ENCODE measurements at places on chromosomes 2 and 18. TPM values are rescaled to one million over a fixed set of nuclear protein-coding genes. Genes with fewer than 3 reads are reported as not detected.

Gene LIPG
- polyA plus RNA-seq, result 1.0 TPM

Gene ABHD1
- polyA plus RNA-seq, result 0.79 TPM

Gene DNAJC5G
- not detected for polyA plus RNA-seq

Gene CNDP1
- 0.12 TPM for polyA plus RNA-seq

Gene ERBB4
- 0.11 TPM for polyA plus RNA-seq

Gene VSNL1
- 1.9 TPM for polyA plus RNA-seq

Gene FBLN7
- 7.1 TPM for polyA plus RNA-seq

Gene REG1B
- polyA plus RNA-seq, result 17.0 TPM

Gene TMEFF2
- polyA plus RNA-seq, result 0.03 TPM

Gene TMEM163
- 36.4 TPM for polyA plus RNA-seq

Gene TRIM54
- 0.03 TPM for polyA plus RNA-seq

Gene DSEL
- polyA plus RNA-seq, result 1.0 TPM

Gene CDCA7
- 0.59 TPM for polyA plus RNA-seq

Gene ACMSD
- not detected for polyA plus RNA-seq

Gene RAB6C
- polyA plus RNA-seq, result 0.06 TPM

Gene CEP192
- polyA plus RNA-seq, result 6.5 TPM

Gene DNAH7
- polyA plus RNA-seq, result not detected

Gene INHBB
- 10.6 TPM for polyA plus RNA-seq

Gene MAP3K19
- not detected for polyA plus RNA-seq

Gene MARCHF4
- polyA plus RNA-seq, result 0.25 TPM

Gene MFSD6
- 10.4 TPM for polyA plus RNA-seq

Gene PPP1R1C
- 0.45 TPM for polyA plus RNA-seq

Gene PLCD4
- 0.68 TPM for polyA plus RNA-seq

Gene HAAO
- 10.9 TPM for polyA plus RNA-seq

Gene OSBPL1A
- polyA plus RNA-seq, result 49.5 TPM

Gene POTEI
- polyA plus RNA-seq, result not detected

Gene CRACDL
- 3.6 TPM for polyA plus RNA-seq

Gene GNAL
- polyA plus RNA-seq, result 1.2 TPM

Gene DNAH6
- 0.35 TPM for polyA plus RNA-seq

Gene MGAT4A
- 12.7 TPM for polyA plus RNA-seq

Gene VWA3B
- not detected for polyA plus RNA-seq

Gene WDR43
- 10.1 TPM for polyA plus RNA-seq

Gene KHK
- polyA plus RNA-seq, result 1.8 TPM

Gene CYBRD1
- 79.3 TPM for polyA plus RNA-seq

Gene IL36B
- polyA plus RNA-seq, result not detected

Gene CAPN13
- polyA plus RNA-seq, result 0.11 TPM

Gene DRC1
- polyA plus RNA-seq, result not detected

Gene ZNF396
- polyA plus RNA-seq, result 2.1 TPM

Gene KCNG2
- polyA plus RNA-seq, result 0.45 TPM

Gene OTX1
- polyA plus RNA-seq, result 0.07 TPM

Data from adipose tissue (tissue), 3 donors.